Stimulated activated CD4-positive, alpha-beta T cell treated with anti-CD3 and anti-CD28 coated beads, Interleukin-12 subunit alpha, Interleukin-12 subunit beta, amount 100 ng/mL, for 48 hours (primary cell): ENCODE measurements at places on chromosomes 7 and 10.

DNA sequence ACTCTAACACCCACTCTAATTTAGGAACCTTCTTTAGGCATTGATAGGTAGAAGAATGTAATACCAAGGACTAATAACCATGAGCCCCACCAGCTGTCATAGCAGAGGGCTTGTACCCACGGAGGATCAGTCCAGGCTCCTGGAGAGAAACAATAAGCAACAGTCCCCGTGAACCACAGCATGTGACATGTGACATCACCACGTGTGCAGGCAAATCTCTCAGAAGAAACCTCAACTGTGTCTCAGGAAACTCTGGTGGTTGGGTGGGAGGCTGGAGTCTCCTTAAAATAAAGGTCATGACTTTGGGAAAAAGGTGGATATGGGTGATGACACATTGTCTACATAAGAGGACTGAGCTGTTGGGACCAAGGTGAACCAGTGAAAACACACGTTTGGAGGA, 653.9 kb upstream of the FOXK1 start:
- DNase-seq: no peak

- DNase-seq: no peak
These were observed 26.0 kb upstream of the HYAL4 start for GRCh38 chr7:123819001-123819400.

DNA sequence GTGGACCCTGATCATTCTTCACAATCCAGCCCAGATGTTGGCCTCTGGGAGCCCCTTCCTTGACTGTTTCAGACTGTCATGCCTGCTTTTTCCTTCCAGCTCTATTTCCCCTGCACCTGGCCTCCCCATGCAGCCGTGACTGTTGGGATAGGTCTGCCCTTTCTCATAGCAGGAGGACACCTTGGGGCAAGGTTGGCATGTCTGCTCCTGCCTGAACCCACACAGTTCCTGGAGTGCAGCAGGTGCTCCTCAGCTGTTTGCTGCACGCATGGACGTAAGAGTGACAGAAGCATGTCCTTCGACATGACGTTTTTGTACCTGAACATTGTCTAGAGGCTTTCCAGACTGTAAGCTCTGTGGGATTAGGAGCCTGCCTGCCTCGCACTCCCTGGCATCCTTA, 24.0 kb downstream of the POR start:
- DNase-seq: no peak

DNA sequence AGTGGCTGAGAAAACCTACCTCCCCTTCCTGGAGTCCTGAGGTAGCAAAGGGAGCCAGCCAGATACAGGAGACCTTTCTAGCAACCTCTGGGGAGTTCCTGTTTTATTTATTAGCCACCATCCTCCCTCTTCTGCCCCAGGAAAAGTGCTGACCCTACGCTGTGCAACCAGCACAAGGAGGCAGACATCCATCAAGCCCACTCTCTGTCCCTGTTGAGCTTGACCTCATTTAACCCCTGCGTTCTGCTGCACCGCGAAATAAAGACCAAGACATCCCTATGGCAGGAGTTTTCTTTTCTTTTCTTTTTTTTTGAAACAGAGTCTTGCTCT, 25.3 kb upstream of the ANKRD2 start:
- DNase-seq: no peak
